ENCODE measurements at places on chromosomes 11 and 22.
A peak's percentile ranks its signal among the peaks of the same experiment; 100 is the strongest.

- H3K4me1 ChIP-seq: no peaks in the 10 kb centered on the region
- peaks cover 56% of the 10 kb centered on the region for H3K36me3 ChIP-seq
- no peaks in the 10 kb centered on the region for H3K27me3 ChIP-seq
- H3K27ac ChIP-seq: no peak overlapping the region
Measured at GRCh38 chr11:2573240-2574042, 126.4 kb downstream of the KCNQ1OT1 start.

DNA sequence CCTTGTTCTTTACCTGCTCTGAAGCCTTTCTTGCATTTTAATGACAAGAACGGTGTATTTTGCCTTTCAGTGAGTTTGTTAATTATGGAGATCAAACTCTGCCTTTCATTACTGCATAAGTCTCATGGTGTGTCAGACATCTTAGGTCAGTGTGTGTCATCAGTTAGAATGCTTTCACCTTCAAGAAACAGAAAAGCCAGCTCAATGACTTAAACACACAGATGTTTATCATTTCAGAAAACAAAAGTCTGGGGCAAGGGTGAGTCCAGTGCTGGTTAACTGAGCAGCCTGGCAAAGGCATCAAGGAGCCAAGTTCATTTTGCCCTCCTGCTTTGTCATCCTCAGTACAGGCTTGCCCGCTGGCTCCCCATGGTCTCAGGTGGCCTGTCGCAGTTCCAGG lies 54.5 kb downstream of the PACS1 start:
- H3K4me3 ChIP-seq: no peak overlapping the region
- no peaks in the 10 kb centered on the region for H3K36me3 ChIP-seq
- DNase-seq: no peak
- peaks cover 8% of the 10 kb centered on the region for H3K4me1 ChIP-seq
- no peak overlapping the region for H3K27ac ChIP-seq
- no peaks in the 10 kb centered on the region for H3K27me3 ChIP-seq

GRCh38 chr11:96465512-96465911 lies 75.7 kb downstream of the JRKL start:
- no peak overlapping the region for H3K4me3 ChIP-seq
- no peaks in the 10 kb centered on the region for H3K36me3 ChIP-seq
- peaks cover 2% of the 10 kb centered on the region for H3K27me3 ChIP-seq
- H3K27ac ChIP-seq: no peak overlapping the region
- H3K4me1 ChIP-seq: no peaks in the 10 kb centered on the region

- DNase-seq: no peak
- H3K36me3 ChIP-seq: no peaks in the 10 kb centered on the region
- peaks cover 60% of the 10 kb centered on the region for H3K4me1 ChIP-seq
- no peaks in the 10 kb centered on the region for H3K27me3 ChIP-seq
- H3K4me3 ChIP-seq: no peak overlapping the region
- H3K27ac ChIP-seq: no peak overlapping the region
Measured at GRCh38 chr11:44598831-44599230, 33.4 kb downstream of the CD82 start.

GRCh38 chr11:121159741-121160140 lies 58.7 kb downstream of the TECTA start:
- peaks cover 3% of the 10 kb centered on the region for H3K27me3 ChIP-seq
- no peak overlapping the region for H3K27ac ChIP-seq
- H3K4me1 ChIP-seq: no peaks in the 10 kb centered on the region
- H3K36me3 ChIP-seq: no peaks in the 10 kb centered on the region
- no peak for DNase-seq

GRCh38 chr11:8671193-8671612 lies 11.3 kb downstream of the TRIM66 start:
- DNase-seq: no peak
- H3K4me3 ChIP-seq: no peak overlapping the region
- no peaks in the 10 kb centered on the region for H3K27me3 ChIP-seq
- H3K36me3 ChIP-seq: no peaks in the 10 kb centered on the region
- H3K27ac ChIP-seq: peak overlapping the region; percentile 23

DNA sequence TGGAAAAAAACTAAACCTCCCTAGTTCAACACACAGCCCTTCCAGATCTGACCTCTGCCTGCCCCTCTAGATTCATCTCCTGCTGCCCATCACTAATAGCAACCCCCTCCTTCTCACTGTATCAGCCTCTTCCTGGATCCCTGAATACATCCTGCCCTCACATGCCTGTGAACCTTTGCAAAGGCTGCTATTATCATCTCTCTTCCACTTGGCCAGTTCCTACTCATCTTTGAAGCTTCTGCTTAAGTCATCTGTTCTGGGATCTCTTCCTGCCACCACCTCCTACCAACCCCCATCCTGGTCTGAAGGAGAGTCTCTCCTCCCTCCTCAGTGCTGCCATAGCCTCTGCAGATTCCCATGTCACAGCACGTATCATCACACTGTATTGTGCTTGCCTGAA lies 38.0 kb upstream of the AMOTL1 start:
- no peak overlapping the region for H3K4me3 ChIP-seq
- no peaks in the 10 kb centered on the region for H3K36me3 ChIP-seq
- no peak for DNase-seq
- peaks cover 21% of the 10 kb centered on the region for H3K4me1 ChIP-seq
- H3K27me3 ChIP-seq: no peaks in the 10 kb centered on the region

DNA sequence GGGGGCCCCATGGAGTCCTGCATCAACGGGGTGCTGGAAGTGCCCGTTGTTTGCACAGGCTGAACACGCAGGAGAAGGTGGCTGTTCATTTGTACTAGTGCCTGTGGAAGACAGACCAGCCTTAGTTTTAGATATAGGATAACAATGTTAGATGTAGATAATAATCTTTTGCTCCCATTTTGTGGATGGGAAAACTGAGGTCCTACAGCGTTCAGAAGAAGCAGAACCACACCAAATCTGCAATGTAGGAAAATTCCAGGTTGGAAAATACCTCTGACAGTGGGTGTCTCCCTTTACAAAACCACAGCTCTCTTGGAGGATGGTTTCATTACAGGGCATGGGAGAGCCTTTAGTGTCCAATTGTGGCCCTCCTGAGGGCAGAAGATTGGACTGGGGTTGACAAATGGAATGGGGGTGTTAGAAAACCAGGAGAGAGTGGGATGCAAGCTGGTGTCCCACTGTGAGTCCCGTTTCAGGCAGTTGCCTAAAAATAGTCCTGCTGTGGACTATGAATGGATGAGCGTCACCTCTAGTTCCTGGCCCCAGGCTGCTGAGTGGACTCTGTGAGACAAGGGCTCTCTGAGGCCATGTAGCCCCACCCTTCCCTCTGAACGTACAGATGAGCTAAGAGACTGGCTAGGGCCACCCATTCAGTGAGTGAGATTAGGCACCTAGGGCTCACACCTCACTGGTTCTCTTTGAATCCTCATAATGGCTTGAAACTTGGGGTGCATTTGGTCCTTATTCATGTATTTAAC lies 508.8 kb downstream of the MN1 start:
- no peak for DNase-seq
- no peaks in the 10 kb centered on the region for H3K36me3 ChIP-seq
- H3K27me3 ChIP-seq: no peaks in the 10 kb centered on the region
- H3K4me3 ChIP-seq: no peak overlapping the region

DNA sequence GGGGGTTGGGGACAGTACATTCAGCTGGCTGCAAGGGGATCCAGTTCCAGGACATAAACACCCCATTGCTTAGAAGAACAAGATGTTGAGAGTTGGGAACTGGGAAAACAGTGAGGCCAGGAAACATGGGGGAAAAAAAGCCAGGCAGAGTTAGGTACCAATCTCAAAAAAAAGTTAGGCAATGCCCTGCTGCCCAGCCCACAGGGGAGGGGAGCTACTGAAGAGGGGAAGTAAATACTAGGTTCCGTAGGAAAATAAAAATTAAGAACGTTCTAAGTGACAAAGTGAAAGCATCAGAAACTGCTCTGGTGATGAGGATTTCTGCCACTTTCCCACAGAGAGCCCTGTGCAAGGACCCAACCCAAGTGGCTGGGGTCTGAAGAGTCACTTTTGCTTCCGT lies 12.0 kb downstream of the SPTBN2 start:
- no peak overlapping the region for H3K4me3 ChIP-seq
- no peaks in the 10 kb centered on the region for H3K27me3 ChIP-seq
- no peak for DNase-seq
- H3K27ac ChIP-seq: no peak overlapping the region
- no peaks in the 10 kb centered on the region for H3K4me1 ChIP-seq

DNA sequence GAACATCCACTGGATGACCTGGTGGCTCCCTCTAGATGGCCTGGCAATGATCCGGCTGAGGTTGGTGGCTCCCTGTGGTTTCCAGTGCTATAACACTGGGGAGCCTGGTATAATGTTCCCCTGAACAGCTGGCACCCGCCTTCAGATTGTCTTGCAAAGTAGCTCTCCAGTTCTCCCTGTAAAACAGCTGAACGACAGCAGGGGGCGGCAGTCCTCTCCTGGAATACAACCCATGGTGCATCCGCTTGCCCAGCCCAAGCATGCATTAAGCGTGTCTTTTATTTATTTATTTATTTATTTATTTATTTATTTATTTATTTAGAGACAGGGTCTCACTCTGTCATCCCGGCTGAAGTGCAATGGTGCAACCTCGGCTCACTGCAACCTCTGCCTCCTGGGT lies 258.9 kb downstream of the BUD13 start:
- no peaks in the 10 kb centered on the region for H3K27me3 ChIP-seq
- H3K4me3 ChIP-seq: no peak overlapping the region
- no peaks in the 10 kb centered on the region for H3K36me3 ChIP-seq
- H3K4me1 ChIP-seq: no peaks in the 10 kb centered on the region
- no peak overlapping the region for H3K27ac ChIP-seq

GRCh38 chr11:121722431-121723245 lies 269.9 kb upstream of the SORL1-AS1 start:
- peak; percentile 9 for DNase-seq
- H3K27me3 ChIP-seq: peaks cover 20% of the 10 kb centered on the region
- H3K36me3 ChIP-seq: no peaks in the 10 kb centered on the region
- peak overlapping the region; percentile 83 for H3K27ac ChIP-seq
- peak overlapping the region; percentile 49 for H3K4me3 ChIP-seq

- H3K4me1 ChIP-seq: no peaks in the 10 kb centered on the region
- no peak overlapping the region for H3K27ac ChIP-seq
- DNase-seq: peak; percentile 11
- no peak overlapping the region for H3K4me3 ChIP-seq
- no peaks in the 10 kb centered on the region for H3K27me3 ChIP-seq
- H3K36me3 ChIP-seq: no peaks in the 10 kb centered on the region
Measured at GRCh38 chr22:35792506-35792905, 74.8 kb downstream of the APOL5 start.

DNA sequence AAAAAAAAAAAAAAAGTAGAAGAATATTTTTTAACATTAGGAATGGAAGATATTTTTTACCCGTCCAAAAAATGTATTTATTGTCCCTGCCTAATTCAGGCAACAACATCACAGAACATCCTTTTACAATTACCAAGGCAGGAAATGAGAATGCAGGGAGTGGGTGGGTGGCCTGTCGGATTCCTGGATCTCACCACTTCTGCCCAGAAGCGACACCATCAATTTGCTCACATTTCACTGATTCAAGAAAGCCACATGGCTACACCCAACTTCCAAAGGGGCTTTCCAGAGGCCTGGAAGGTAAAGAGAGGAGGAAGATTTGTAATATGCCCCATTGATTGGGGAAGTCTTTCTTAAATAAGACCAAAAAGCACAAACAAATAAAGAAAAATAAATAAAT lies 93.8 kb upstream of the CLPB start:
- no peaks in the 10 kb centered on the region for H3K4me1 ChIP-seq
- H3K27ac ChIP-seq: no peak overlapping the region
- H3K36me3 ChIP-seq: no peaks in the 10 kb centered on the region

GRCh38 chr11:14065141-14065540 lies 102.6 kb downstream of the SPON1 start:
- H3K4me1 ChIP-seq: no peaks in the 10 kb centered on the region
- peak overlapping the region; percentile 18 for H3K27ac ChIP-seq
- no peaks in the 10 kb centered on the region for H3K27me3 ChIP-seq

DNA sequence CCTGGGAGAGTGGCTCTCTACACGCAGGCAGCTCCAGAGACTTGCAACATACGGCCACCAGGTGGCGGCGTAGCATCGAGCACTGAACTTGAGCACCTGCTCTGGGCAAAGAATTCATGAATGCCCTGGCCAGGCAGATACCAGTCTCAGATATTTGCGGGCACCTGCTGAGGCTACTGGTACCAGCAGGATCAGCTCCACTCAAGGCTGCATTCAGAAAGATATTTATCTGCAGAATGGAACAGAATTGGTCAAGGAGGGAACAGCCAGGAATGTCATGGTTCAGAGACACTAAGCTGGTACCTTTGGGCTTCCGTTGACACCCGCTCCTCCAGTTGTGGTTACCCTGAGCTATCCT lies 10.8 kb upstream of the CCDC86 start:
- H3K27ac ChIP-seq: no peak overlapping the region
- no peaks in the 10 kb centered on the region for H3K4me1 ChIP-seq
- no peaks in the 10 kb centered on the region for H3K27me3 ChIP-seq
- peak; percentile 85 for DNase-seq
- H3K36me3 ChIP-seq: no peaks in the 10 kb centered on the region
- H3K4me3 ChIP-seq: no peak overlapping the region

DNA sequence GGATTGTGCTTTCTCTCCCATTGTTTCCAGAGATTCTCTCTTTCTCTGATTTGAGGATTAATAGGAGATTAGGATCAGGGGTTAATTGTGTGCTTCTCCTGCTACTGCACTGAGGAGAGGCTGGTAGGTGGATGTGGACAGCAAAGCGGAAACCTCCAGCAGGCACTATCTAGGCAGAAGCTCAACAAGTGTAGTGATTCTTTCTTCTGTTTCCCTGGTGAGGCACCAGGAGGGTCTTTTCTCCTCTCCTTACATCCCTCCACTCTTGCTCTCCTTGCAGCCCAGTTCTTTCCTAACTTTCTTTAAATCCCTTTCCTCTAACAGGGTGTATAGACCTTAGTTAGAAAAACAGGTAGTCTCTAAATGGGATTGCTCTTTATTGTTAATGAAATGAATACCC lies 1.9 kb upstream of the ZBTB16 start:
- H3K27ac ChIP-seq: no peak overlapping the region
- H3K4me1 ChIP-seq: peaks cover 11% of the 10 kb centered on the region
- H3K36me3 ChIP-seq: no peaks in the 10 kb centered on the region
- H3K27me3 ChIP-seq: peaks cover 45% of the 10 kb centered on the region
- no peak for DNase-seq

- H3K36me3 ChIP-seq: no peaks in the 10 kb centered on the region
- H3K4me3 ChIP-seq: no peak overlapping the region
- peaks cover 7% of the 10 kb centered on the region for H3K4me1 ChIP-seq
- no peak for DNase-seq
- peaks cover 57% of the 10 kb centered on the region for H3K27me3 ChIP-seq
- H3K27ac ChIP-seq: no peak overlapping the region
Measured at GRCh38 chr11:27717801-27718229, 17.6 kb upstream of the BDNF start.

- no peaks in the 10 kb centered on the region for H3K4me1 ChIP-seq
- H3K36me3 ChIP-seq: no peaks in the 10 kb centered on the region
- H3K27ac ChIP-seq: no peak overlapping the region
- no peak overlapping the region for H3K4me3 ChIP-seq
- H3K27me3 ChIP-seq: no peaks in the 10 kb centered on the region
Measured at GRCh38 chr11:61121192-61121831, 19.0 kb downstream of the CD5 start.

All from small intestine (tissue), 16 donors.